Stimulated activated CD4-positive, alpha-beta T cell treated with anti-CD3 and anti-CD28 coated beads, Interleukin-4, amount 100 ng/mL, for 48 hours (primary cell): ENCODE measurements at places on chromosomes 1 and 21.

GRCh38 chr1:225880636-225881035 lies 1.5 kb downstream of the TMEM63A start:
- DNase-seq = no peak

- DNase-seq = no peak
Observed at GRCh38 chr1:195345149-195345548, 1263.1 kb downstream of the KCNT2 start.

GRCh38 chr1:152502496-152503180 lies 8.0 kb upstream of the LCE5A start:
- DNase-seq = no peak

GRCh38 chr1:202623075-202623474 lies 87.2 kb downstream of the SYT2 start:
- DNase-seq = no peak

GRCh38 chr1:79716447-79716846 lies 709.9 kb upstream of the ADGRL4 start:
- DNase-seq = no peak

DNA sequence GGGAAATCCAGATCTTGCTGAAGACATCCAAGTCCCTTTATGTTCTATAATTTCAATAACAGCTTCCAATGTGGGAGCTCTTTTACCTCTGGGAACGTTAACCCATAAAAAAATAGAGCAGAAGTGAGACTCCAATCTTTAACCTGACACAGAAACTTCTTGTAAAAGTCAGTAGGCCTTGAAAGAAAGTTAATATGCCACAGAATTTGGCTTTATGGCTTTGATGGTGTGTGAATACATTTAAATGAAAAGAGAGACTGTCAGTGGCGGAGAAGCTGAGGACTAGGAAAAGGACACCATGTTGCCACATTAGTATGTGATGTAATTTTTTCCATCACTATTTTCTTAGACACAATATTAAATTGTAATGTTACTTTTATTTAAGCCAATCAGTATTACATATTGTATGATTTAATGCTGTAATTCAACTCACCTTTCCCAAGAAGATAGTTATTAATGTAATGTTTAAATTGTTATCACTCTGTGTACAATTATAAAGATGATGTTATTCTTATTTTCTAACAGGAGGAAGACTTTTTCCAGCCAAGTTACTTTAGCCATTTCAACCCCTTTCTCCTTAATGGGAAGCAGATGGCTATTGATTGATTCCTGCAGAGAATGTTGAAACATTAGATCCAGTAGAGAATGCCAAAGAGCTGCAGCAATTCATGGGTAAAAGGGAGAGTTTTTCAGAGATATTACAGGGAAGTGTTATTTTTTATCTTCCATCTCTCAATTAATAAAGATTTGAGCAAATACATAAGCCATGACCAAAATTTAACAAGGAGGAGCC lies 17.5 kb upstream of the CLDN8 start:
- no peak for DNase-seq
